Hematopoietic multipotent progenitor cell treated with erythropoietin and hydrocortisone succinate and interleukin-3 and kit ligand, for 6 days (in vitro differentiated cells): ENCODE measurements at places on chromosomes 12 and 14.
A peak's percentile ranks its signal among the peaks of the same experiment; 100 is the strongest.

DNA sequence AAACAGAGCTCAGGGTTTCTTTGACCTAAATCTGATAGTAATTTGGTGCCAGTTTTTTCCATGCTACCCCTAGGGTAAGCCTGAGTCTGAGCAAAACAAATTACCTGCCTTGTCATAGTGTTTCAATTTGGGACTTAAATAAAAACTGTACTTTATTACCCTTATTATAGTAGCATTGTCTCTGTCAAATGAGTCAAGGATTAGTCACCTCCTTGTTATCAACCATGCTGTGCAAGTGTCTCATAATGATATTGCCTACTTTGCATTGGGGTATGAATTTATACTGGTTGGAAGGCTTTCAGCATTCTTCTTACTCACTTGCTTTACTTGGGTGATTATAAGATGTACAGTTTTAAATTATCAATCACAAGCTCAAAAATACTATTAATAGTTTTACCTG, 380.0 kb downstream of the LRFN5 start:
- no peak for DNase-seq

DNA sequence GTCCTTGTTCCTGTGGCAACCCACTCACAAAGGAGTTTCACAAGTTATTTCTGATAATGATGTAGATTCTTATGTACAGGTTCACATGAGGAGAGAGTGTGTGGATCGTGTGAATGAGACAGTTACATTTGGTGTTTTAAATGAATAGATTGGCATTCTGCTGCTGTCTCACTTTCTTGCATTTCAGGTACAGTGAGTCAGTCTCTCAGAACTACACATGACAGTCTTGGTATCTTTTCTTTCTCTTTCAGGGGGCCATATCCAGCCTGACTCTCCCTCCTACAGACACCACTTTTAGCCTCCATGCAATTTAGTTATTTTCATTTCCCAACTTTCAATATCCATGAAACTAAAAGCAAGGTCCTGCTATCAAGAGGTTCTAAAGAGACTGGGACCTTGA, 19.9 kb upstream of the TMTC2 start:
- no peak for DNase-seq

- peak; percentile 68 for DNase-seq
These were observed 1.8 kb downstream of the SLC38A1 start for GRCh38 chr12:46266869-46267574.

- DNase-seq: no peak
These were observed 88.8 kb downstream of the CHGA start for GRCh38 chr14:93011650-93012325.
